Activated CD4-positive, alpha-beta memory T cell treated with anti-CD3 and anti-CD28 coated beads, Interleukin-2, amount 10 ng/mL, durations not matched to agents 7 days and 5 days (primary cell): ENCODE measurements at places on chromosomes 6 and 20.
A peak's percentile ranks its signal among the peaks of the same experiment; 100 is the strongest.

DNA sequence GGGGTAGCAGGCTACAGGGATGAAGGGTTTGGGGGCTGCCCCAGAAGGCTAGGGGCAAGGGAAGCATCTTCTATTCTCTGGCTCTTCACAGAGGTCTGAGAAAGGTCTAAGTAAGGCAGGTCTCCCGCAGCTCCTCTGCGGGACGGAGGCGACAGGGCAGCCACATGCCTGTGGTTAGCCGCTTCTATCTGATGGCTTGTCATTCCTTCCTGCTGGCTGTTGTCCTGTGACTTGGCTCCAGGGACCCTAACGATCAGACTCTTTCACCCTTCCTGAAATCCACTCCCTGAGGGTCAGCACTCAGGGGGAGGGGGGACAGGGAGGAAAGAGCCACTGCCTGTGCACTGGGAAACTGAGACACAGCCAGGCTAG is 673 bp downstream of the CST7 start:
- peak overlapping the region; percentile 89 for H3K4me3 ChIP-seq
- peak overlapping the region; percentile 98 for H3K27ac ChIP-seq
- H3K4me1 ChIP-seq = peaks cover 74% of the 10 kb centered on the region
- peak; percentile 58 for DNase-seq

DNA sequence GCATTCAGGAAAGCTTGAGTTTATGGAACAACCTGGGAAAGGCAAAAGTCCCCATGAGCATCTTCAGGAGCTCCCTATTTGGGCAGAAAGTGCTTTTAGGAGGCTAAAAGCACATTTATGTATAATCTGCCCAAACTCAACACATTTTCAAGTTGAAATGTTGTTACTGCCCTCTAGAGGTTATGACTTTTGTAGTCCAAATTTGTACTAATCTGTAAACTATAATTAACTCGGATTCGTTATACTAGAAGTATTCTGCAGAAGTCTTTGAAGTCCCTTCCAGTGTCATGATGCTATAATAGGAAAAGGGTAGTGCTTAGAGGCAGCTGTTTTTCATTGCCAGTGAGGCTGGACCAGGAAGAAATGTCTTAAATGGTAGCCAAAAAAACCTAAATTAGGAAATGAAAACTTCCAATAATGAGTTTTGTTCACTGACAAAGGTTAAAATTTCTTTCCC is 44.8 kb upstream of the EMILIN3 start:
- DNase-seq = no peak
- peaks cover 26% of the 10 kb centered on the region for H3K4me1 ChIP-seq
- no peak overlapping the region for H3K27ac ChIP-seq

- no peak overlapping the region for H3K4me3 ChIP-seq
- no peak for DNase-seq
- no peak overlapping the region for H3K27ac ChIP-seq
- H3K36me3 ChIP-seq = no peaks in the 10 kb centered on the region
Observed at GRCh38 chr6:44495036-44495901, 107.8 kb downstream of the CDC5L start.

- no peaks in the 10 kb centered on the region for H3K27me3 ChIP-seq
- no peak overlapping the region for H3K4me3 ChIP-seq
- H3K4me1 ChIP-seq = no peaks in the 10 kb centered on the region
- DNase-seq = no peak
- no peak overlapping the region for H3K27ac ChIP-seq
- no peaks in the 10 kb centered on the region for H3K36me3 ChIP-seq
Observed at GRCh38 chr6:121691126-121691551, 255.7 kb downstream of the GJA1 start.

GRCh38 chr6:150346346-150346745 is 22.5 kb upstream of the IYD start:
- no peaks in the 10 kb centered on the region for H3K4me1 ChIP-seq
- H3K36me3 ChIP-seq = no peaks in the 10 kb centered on the region
- H3K4me3 ChIP-seq = no peak overlapping the region
- H3K27me3 ChIP-seq = peaks cover 9% of the 10 kb centered on the region

- peak overlapping the region; percentile 89 for H3K27ac ChIP-seq
- DNase-seq = peak; percentile 84
- H3K4me1 ChIP-seq = peaks cover 37% of the 10 kb centered on the region
- no peaks in the 10 kb centered on the region for H3K27me3 ChIP-seq
Observed at GRCh38 chr6:73388800-73389512, 5.7 kb upstream of the DDX43 start.

DNA sequence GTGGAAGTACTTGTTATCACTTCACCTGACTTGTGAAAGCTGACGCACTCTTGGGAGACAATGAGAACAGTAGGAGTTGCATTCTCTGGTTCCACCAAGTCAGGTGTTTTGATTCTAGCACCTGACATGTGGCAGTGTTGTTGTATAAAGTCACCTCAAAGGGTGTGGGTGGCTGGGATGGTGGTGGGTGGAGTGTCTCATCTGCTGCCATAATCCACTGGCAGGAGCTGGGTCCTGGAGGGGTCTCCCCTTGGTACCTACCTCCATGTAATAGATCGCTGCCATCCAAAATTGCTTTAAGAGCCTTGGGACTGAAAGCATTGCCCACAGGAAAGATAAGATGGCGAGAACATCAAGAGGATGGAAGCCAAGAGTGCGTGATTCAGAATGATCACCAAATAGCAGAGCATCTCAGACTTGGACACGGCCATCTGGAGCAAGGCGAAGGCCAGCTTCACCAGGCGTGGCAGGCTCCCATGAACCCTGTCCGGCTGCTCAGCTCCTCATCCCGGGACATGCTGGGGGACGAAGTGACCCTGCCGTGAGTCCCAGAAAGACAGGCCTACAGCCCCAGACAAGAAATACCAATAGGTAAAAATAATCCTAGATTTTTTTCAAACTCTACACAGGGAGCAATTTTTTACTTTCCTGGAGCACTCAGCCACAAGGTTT is 56.6 kb downstream of the NPEPL1 start:
- no peak overlapping the region for H3K4me3 ChIP-seq
- H3K36me3 ChIP-seq = no peaks in the 10 kb centered on the region
- no peak for DNase-seq
- H3K27me3 ChIP-seq = peaks cover 21% of the 10 kb centered on the region
- no peaks in the 10 kb centered on the region for H3K4me1 ChIP-seq

DNA sequence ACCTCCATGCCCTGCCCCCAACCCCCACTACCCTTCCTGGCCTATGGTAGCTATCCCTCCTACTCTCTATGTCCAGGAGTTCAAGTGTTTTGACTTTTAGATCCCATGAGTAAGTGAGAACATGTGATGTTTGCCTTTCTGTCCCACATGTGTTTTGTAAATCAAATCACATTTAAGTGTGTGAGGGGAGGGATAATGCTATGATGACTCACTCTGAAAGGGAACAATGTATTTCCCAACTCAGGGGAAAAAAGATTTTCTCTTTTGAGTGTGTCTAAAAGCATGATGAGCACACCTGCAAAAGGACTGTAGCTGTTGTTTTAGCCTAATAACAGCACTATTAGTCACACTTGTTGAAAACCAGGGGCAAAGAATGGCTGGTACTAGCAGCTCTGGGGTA is 193.7 kb downstream of the GJA10 start:
- peaks cover 34% of the 10 kb centered on the region for H3K4me1 ChIP-seq
- H3K4me3 ChIP-seq = no peak overlapping the region
- no peak for DNase-seq
- peaks cover 13% of the 10 kb centered on the region for H3K27me3 ChIP-seq
- no peak overlapping the region for H3K27ac ChIP-seq

DNA sequence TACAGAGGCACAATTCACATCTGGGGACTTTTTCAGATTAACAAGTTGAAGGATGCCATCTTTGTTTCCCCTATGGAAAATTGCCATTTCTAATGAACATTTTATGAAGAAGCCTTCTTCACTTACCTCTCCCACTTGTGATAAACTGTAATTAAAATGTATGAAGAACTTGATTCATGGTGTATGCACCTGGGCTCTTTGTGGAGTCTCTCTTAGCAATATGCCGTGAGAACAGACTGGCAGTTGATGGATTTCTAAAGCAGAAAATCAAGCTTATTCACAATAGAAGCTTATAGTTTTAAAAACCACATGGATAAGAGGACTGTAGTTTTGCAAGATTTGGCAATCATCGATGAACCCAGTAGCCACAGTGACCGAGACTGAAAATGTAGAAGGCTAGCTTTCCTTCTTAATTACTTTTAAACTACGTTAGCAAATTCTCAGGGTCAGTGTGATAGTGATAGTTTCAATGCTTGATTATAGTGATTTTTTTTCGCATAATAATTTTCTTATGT is 270.6 kb downstream of the PRL start:
- no peaks in the 10 kb centered on the region for H3K4me1 ChIP-seq
- H3K36me3 ChIP-seq = no peaks in the 10 kb centered on the region
- H3K27me3 ChIP-seq = no peaks in the 10 kb centered on the region
- no peak for DNase-seq
- H3K27ac ChIP-seq = no peak overlapping the region

GRCh38 chr20:10369723-10370090 is 64.3 kb downstream of the MKKS start:
- H3K27ac ChIP-seq = no peak overlapping the region
- H3K4me1 ChIP-seq = peaks cover 7% of the 10 kb centered on the region
- DNase-seq = no peak
- no peak overlapping the region for H3K4me3 ChIP-seq
- peaks cover 34% of the 10 kb centered on the region for H3K27me3 ChIP-seq
- H3K36me3 ChIP-seq = no peaks in the 10 kb centered on the region

DNA sequence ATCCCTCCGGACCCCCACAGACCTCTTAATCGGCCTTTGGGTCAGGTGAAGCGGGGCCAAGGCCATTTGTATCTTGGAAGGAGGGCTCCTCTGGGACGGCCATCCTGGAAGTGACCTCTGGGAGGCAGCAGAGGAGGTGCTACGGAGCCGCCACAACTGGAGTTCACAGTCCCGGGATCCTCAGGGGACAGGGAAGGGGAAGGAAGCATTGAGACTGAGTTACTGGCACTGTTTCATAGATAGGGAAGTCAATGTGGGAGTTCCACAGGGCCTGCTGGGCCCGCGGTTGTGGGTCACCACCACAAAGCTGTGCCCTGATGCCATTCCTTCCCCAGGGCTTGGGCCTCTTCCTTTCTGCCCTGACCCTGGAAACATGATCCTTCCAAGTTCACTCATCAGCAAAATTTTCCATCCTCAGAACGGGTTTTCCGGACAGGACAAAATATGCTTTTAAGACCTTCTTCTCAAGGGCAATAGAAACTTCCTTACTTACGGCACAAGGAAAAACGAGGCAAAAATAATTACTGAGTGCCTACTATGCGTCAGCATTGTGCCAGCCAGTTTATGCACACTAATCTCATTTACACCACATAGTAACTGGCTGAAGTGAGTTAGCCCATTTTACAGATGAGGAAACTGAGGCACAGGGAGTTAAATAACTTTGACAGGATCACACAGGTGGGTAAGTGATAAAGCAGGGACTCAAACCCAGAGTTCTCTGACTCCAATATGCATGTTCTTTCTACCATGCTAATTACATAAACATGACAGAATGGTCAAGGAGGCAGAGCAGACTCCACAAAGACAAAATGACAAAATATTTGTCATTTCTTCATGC is 143.8 kb downstream of the UNC5CL start:
- H3K4me1 ChIP-seq = no peaks in the 10 kb centered on the region
- H3K27ac ChIP-seq = no peak overlapping the region
- no peak overlapping the region for H3K4me3 ChIP-seq
- DNase-seq = no peak
- peaks cover 4% of the 10 kb centered on the region for H3K27me3 ChIP-seq

DNA sequence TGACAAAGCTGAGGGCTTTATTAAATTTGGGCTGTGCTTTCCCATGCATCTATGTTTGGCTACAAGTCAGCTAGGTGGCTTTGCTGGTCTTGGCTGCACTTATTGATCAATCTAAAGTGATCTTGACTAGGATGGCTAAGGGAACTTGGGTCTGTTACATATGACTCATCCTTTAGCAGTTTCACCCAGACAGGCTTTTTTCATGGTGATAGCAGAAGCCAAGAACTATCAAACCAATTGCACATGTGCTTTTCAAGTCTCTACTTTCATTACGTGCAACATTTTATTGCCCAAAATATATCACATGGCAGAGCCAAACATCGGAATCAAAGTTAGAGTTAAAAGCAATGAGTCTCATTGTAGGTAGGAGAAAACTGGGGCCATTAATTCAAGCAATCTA is 626.3 kb downstream of the TENT5A start:
- H3K4me3 ChIP-seq = no peak overlapping the region
- no peaks in the 10 kb centered on the region for H3K27me3 ChIP-seq
- no peak for DNase-seq
- H3K27ac ChIP-seq = no peak overlapping the region
- no peaks in the 10 kb centered on the region for H3K4me1 ChIP-seq
- H3K36me3 ChIP-seq = no peaks in the 10 kb centered on the region

- H3K4me1 ChIP-seq = no peaks in the 10 kb centered on the region
- H3K4me3 ChIP-seq = no peak overlapping the region
- H3K27me3 ChIP-seq = no peaks in the 10 kb centered on the region
- no peak for DNase-seq
Observed at GRCh38 chr6:95973976-95974375, 41.8 kb upstream of the FUT9 start.

DNA sequence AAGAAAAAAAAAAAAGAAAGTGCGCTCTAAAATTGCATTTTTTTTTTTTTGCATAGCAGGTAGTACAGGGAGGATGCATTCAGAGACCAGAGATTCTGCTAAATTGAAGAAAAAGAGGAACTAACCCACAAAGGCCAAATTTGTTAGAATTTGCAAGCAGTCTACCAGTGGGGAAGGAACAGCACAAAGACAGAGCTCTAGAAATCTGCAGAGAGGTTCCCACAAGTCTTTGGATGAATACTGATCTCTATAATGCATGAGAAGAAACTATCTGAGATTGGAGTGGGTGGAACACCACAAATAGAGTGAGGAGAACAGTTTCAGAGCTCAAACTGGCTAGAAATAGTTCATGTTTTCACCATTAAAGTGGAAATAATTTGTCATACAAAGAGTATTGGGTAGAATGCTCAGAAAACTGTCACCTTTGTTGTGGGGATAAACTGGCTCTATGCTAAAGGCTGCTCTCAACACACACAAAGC is 79.6 kb upstream of the AHI1 start:
- peak overlapping the region; percentile 4 for H3K27ac ChIP-seq
- peaks cover 20% of the 10 kb centered on the region for H3K36me3 ChIP-seq
- DNase-seq = no peak
- H3K4me3 ChIP-seq = no peak overlapping the region
- peaks cover 15% of the 10 kb centered on the region for H3K4me1 ChIP-seq
- H3K27me3 ChIP-seq = peaks cover 7% of the 10 kb centered on the region

DNA sequence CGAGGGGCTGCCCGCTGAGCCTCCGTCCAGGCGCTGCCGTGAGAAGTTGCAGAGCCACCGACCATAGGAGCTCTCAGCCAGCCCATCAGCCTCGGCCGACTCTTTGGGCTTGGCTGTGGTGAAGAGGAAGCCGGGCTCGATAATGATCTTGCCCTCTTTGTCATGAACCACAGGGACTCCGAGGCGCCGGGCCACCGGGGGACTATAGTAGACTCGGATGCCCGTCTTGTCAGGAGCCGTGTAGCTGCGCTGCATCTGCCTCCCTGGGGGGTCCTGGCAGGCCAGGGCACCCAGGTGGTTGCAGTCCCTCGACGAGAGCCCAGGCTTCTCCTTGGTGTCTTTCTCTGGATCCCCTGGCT is 20.5 kb upstream of the DSN1 start:
- DNase-seq = no peak
- no peaks in the 10 kb centered on the region for H3K27me3 ChIP-seq
- no peaks in the 10 kb centered on the region for H3K4me1 ChIP-seq
- no peaks in the 10 kb centered on the region for H3K36me3 ChIP-seq
- H3K27ac ChIP-seq = no peak overlapping the region
- no peak overlapping the region for H3K4me3 ChIP-seq

- H3K4me1 ChIP-seq = peaks cover 18% of the 10 kb centered on the region
- H3K27me3 ChIP-seq = no peaks in the 10 kb centered on the region
- H3K36me3 ChIP-seq = peaks cover 9% of the 10 kb centered on the region
- no peak overlapping the region for H3K4me3 ChIP-seq
- no peak for DNase-seq
Observed at GRCh38 chr6:136737871-136738691, 54.2 kb downstream of the MAP3K5 start.
